ENCODE measurements at places on chromosomes 11 and 22.
A peak's percentile ranks its signal among the peaks of the same experiment; 100 is the strongest.

- no peak for DNase-seq
Observed at GRCh38 chr11:66970371-66970806, 4.7 kb upstream of the C11orf86 start.

- no peak for DNase-seq
Observed at GRCh38 chr11:78783301-78783700, 208.6 kb upstream of the NARS2 start.

- no peak for DNase-seq
Observed at GRCh38 chr11:41989823-41990380, 530.5 kb upstream of the LRRC4C start.

- no peak for DNase-seq
Observed at GRCh38 chr11:125960771-125961170, 14.9 kb downstream of the VSIG10L2 start.

GRCh38 chr22:38655519-38656255, 505 bp downstream of the FAM227A start:
- no peak for DNase-seq

- no peak for DNase-seq
Observed at GRCh38 chr11:112631333-112631732, 329.9 kb upstream of the NCAM1 start.

- DNase-seq, result no peak
Observed at GRCh38 chr11:111531136-111531535, 9.4 kb upstream of the LAYN start.

DNA sequence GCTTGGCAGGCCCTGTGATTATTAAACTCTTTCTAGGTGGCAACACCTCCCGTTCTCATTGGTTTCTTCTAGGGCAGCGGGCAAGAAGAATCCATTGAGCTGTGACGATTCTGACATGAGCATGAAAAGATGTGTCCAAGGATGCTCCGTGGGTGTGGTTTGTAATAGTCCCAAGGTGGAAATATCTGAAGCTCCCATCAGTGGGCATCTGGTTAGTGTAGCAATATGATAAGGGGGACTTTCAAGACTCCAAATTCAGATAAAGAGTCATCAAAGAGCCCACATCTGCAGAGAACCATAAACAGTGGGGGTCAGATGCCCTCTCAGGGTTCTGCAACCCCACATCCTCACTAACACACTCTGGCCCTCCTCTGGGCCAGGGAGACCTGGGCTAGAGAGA, 42.6 kb downstream of the TST start:
- no peak for DNase-seq

- DNase-seq, result no peak
Observed at GRCh38 chr11:113715882-113716625, 9.9 kb upstream of the TMPRSS5 start.

DNA sequence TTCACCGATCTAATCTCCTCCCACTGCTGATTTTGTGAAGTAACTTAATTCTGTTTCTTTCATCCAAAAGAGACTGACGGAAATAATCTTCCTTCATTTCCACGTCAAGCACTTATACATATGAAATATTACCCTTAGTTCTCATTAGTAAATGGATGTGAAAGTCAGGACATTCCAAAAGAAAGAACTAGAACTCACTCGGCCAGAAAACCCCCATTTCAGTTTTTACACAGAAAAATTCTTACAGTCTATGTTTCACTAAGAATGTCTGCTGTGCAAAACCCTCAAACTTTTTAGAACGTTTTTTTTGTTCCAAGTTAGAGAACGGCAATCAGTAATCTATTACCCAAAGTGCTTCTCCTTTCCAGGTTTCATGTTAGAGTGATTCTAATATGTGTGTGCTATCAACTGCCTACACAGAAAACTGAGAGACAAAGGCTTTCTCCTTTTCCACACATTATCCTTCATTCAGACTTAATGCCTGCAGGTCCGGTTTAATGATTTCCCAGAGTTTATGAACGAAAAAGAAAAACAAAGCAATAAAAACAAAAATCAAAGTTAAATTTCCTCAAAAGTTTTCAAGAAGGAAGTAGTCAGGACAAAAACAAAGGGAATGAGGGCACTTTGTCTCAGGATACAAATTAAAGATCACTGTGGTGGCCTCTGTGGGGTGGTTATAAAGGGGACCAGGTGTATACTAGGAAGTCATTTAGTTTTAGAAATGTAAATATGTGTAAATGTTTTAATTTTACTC, 11.3 kb upstream of the SESN3 start:
- DNase-seq, result no peak

- no peak for DNase-seq
Observed at GRCh38 chr22:50630376-50630775, 2.4 kb upstream of the ARSA start.

DNA sequence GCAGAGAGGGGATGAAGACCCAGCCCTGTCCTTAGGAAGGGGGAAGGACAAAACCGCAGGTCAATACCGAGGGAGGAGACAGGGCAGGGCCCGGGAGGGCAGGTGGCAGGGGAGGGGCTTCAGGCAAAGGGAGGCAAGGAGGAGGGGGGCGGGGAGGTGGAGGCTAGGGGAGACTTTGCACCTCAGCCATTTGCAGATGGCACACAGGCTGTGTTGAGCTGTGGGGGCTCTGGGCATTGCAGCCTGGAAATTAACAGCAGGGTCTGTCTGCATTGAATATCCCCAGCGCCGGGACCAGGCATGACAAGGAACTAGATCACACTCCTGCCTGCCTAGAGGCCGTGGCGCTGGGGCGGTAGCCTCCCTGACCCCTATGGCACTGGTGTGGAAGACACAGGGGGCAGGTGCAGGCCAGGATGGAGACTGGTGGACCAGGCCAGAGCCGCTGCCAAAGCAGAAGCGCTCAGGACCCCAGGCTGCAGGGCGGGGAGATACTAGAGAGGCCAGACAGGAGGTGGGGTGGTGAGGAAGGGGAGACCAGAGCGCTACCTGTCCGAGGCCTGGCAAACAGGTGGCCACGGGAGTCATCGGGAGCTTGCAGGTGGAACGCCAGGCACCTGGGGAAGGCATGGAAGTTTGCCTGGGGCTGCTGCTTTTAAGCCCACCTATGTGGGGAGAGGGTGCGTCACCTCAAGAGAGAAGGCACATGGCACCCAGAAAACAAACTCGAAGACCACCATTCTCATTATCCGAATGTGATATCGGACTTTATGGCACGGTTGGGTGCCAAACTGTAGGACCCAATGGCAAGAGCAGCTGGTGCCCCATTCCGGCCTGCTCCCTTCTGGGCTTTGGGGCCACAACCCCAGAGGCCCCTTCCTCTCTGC, 11.5 kb downstream of the CBX6 start:
- DNase-seq, result no peak

DNA sequence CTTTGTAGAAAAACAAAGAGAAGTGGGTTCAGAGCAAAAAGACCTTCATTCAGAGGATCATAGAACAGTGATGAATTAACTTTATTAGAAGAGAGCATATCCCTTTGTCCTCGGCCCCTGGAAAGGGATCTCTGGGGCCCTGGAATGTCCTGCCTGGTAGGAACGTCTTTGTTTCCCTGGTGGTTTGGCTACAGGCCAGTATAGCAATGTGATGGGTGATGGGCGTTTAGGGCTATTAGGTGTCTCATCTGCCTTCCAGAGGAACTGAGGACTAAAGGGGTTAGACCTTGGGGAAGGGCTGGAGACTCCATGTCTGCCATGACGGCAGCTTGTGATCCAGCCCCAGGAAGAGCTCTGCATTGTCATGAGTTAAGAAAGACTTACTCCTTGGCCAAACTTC, 9.1 kb downstream of the APOL4 start:
- DNase-seq, result no peak

- DNase-seq, result no peak
Observed at GRCh38 chr11:70532731-70533130, 134.4 kb downstream of the CTTN start.

DNA sequence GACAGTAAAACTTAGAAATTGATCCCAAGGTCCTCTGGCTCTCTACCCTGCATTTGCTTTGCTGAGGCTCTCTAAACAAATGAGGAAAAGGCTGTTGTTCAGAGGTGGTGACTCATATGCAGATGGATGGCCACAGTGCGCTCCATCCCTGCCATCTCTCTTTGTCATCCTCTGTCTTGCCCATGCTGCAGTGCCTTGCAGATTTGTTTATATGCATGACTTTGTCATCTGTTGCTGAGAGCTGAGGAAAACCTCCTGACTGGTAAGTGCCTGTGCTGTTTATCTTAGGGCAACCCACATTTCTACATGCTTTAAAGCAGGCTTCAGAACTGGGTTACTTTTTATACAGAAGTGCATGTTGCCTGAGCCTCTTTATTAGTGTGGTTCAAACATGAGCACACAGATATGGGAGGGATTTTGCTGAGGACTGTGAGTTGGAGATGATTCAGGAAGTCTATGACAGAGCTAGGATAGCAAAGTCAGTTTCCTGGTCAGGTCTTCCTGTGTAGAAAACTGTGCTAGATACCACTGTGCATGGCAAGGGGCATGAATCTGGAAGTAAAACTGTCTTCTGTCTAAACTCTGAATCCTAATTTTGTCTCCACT, 57.4 kb downstream of the JAM3 start:
- no peak for DNase-seq

DNA sequence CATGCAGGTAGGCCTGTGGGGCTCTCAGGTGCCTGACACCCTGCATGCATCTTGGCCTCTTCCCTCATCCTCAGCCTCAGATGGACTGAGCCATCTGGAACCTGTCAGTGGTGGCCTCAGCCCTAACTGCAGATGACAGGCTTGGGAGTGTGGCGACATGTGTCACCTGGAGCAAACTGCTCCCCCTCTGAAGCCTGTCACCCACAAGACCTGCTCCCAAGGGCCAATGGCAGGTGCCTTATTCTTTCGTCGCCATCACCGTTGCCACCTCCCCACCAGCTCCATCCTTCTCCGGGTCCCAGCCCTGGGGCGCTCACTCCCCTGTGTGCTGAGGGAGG, 3.6 kb upstream of the SEPTIN5 start:
- no peak for DNase-seq

DNA sequence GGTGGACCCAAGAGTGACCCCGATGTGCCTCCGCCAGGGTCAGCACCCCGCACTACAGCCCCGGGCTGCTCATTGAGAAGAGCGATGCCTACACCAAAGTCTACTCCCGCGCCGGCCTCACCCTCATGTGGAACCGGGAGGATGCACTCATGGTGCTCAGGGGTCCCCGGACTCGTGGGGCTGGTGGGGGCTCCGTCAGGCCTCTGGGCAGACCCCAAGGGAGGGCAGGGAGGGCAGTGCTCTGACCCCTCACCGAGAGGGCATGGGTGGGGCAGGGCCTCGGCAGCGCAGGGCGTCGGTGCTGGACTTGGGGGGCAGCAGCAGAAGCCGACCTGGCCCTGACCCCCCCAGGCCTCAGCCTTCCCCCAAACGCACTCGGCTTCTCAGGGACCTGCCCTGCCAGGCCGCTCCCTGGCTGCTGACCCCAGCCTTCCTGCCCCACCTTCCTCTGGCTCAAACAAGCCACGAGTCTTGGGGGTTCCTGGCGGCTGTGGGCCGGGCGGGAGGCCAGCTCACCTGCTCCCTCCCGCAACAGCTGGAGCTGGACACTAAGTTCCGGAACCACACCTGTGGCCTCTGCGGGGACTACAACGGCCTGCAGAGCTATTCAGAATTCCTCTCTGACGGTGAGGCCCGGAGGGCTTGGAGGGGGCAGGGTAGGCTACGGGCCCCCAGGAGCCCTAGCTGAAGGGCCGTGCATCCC, 2.9 kb downstream of the MUC2 start:
- no peak for DNase-seq

GRCh38 chr22:24514241-24515026, 19.3 kb downstream of the UPB1 start:
- DNase-seq, result no peak

- peak; percentile 56 for DNase-seq
Observed at GRCh38 chr11:58577555-58578135, 1.2 kb upstream of the ZFP91 start.

- no peak for DNase-seq
Observed at GRCh38 chr11:94775567-94776327, 7.6 kb downstream of the AMOTL1 start.

DNA sequence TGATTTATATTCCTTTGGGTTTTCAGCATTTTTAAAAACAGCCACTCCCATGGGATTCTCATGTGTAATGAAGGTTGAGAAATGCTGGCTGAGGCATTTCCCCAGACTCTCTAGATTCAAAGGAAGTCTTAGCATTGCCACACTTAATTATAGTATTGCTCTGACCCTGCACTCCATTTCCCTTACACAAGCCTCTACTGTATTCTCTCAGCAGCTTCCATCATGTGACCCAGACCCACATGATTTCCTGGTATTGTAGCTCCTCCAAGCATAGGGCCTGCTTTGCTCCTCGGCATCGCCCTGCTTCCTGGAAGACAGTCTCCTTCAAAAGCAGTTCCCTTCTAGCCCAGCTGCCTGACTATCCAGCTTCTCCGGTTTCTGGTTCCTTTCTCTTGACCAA, 261.5 kb downstream of the LARGE1 start:
- DNase-seq, result no peak

DNA sequence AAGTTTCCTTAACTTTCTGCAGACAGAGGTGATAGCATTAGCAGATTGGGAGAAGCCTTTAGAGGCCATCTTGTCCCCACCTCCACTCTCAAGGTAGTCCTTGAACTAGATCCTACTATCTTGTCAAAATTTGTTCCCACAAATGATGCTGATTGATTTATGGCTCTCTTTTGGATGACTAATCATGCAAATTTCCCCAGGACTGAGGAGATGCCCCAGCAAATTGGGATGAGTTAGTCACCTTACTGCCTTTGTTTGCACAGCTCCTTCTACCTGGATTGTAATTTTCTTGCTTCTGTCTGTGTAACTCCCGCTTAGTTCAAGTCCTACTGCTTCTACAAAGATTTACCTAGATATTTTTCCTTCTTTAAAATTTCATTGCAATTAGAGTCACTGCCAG, 391.4 kb upstream of the CADM1 start:
- DNase-seq, result no peak

GRCh38 chr22:23401111-23401909, 178.8 kb downstream of the IGLL1 start:
- DNase-seq, result no peak

DNA sequence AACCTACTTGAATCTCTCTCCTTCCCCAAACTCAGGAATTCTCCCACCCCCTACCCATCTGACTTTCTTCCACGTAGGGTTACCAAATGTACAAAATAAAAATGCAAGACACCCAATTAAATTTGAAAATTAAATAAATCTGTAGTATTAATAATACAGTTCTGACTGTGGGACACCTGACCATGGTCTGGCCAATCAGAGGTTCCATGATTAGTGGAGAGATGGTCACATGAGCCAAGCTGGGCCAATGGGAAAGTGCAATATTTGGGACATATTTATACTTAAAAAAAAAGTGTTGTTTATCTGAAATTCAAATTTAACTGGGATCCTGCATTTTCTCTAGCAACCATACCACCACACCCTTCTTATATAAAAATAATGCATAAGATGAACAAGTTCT, 29.8 kb upstream of the ASPHD2 start:
- DNase-seq, result no peak

- DNase-seq, result no peak
Observed at GRCh38 chr22:23054531-23055257, 15.6 kb upstream of the GNAZ start.

DNA sequence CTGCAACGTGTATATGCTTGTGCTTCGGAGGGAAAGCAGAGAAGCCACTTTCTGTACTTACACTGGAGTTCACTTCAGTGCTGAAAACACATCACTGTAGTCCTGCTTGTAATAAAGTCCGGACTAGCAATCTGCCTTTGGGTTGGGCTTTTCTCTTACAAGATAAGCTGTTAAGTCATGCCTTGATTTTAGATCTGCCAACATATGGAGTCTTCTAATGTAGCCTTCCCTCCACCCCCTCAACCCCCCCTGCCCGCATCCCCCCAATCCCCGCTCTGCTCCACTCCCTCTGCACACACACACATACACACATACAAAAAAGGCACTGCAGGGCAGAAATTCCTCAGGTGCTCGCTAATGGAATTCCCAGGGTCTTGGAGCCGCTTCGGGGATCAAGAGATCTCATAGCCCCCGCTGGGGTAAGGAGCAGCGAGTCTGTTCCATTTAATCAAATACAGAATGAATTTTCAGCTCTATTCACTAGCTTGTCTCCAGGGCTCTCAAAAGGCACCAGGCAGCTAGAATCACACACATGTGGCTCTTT, 3.4 kb downstream of the CDON start:
- DNase-seq, result no peak

Data from activated naive CD8-positive, alpha-beta T cell treated with anti-CD3 and anti-CD28 coated beads, Interleukin-2, amount 50 U/mL, for 16 hours (primary cell).